ENCODE measurements at places on chromosomes 2 and 18.

GRCh38 chr2:2942225-2942624, 435.4 kb downstream of the EIPR1 start:
- no peak for DNase-seq

GRCh38 chr2:192487636-192488035, 292.9 kb upstream of the TMEFF2 start:
- no peak for DNase-seq

DNA sequence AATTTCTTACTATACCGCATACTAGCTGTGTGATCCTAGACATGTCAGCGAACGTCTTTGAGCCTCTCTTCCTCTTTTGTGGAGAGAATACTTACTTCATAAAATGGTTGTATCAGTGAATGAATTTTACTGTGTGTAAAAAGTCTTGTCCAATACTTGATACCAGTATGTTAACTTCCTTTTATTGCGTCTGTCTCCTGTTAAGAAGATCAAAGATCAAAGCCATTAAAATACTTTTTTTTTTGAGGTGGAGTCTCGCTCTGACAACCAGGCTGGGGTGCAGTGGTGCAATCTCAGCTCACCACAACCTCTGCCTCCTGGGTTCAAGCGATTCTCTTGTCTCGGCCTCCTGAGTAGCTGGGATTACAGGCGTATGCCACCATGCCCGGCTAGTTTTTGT, 33.2 kb downstream of the ERLEC1 start:
- DNase-seq, result no peak

GRCh38 chr2:108941161-108941665, 47.8 kb downstream of the EDAR start:
- no peak for DNase-seq

- DNase-seq, result no peak
Observed at GRCh38 chr2:96391153-96391827, 55.7 kb downstream of the NCAPH start.

DNA sequence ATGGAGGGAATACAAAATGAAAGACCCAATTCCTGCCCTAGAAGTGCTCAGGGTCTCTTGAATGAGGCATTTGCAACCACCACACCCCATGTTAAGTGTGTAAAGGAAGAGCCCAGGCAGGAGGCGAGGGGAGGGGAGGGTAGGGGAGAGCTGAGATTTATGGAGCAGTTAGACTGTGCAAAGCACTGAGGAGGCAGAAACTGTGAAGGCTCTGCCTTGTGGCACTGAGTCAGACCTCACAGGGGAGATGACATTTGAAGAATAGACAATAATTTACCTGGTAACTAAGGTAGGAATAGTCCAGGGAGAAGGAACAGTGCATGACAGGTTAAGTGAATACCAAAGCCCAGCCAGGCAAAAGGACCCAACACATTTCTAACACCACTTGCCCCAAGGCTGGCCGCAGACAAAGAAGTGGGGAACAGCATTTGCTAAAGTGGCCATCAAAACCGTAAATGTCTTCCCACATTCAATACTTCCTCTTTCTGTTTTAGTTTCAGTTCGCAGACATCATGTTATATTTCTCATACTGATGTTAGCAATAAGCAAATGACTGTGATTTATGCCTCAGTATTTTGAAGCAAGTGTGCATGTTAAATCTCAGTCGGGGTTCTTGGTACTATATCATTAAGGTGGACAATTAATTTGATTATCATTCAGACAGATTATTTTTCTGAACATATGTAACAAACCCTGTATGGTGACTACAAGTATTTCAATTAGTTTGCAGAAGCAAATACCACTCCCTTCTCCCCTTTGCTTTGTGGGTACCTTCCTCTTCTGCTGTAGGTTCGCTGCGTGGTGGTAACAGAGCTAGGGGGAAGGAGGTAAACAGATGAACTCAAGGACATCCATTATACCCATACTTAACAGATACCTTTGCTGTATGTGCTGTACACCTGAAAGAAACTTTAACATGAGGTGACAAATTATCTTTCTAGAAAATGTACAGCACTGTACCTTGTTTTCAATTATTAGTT, 27.5 kb downstream of the CDH20 start:
- DNase-seq, result no peak

- no peak for DNase-seq
Observed at GRCh38 chr18:56799756-56800155, 148.6 kb downstream of the WDR7 start.

DNA sequence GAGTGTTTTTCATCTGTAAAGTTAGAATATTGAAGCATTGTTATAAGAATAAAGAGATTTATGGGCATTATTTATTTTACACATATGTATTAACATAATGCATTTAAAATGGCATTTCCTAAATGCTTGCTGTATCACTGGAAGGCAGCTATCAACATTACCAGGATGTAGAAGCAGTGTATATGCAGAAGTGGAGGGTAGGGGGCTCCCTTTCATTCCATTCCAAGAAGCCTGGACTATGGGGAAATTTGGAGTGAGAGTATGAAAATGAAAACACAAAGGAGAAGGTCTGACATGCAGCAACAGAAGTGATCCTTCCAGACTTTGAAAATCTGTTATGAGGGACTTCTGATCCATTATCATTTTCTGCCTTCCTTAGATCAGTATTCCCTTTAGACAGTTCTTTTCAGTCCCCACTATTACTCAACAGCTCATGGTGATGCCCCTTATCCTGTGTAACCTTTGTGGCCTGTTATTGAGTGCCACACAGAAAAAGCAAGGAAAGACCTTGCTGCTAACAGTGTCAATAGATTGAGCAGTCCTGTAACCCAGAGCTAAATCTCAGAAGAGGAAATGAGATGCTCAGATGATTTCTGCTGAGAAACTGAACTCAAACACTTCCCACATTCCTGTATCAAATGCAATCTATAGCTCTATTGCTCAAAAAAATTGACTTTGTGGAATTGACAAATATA, 216.6 kb downstream of the HNMT start:
- DNase-seq, result no peak

- DNase-seq, result peak; percentile 27
Observed at GRCh38 chr2:219521066-219521880, 7.0 kb downstream of the ASIC4 start.

DNA sequence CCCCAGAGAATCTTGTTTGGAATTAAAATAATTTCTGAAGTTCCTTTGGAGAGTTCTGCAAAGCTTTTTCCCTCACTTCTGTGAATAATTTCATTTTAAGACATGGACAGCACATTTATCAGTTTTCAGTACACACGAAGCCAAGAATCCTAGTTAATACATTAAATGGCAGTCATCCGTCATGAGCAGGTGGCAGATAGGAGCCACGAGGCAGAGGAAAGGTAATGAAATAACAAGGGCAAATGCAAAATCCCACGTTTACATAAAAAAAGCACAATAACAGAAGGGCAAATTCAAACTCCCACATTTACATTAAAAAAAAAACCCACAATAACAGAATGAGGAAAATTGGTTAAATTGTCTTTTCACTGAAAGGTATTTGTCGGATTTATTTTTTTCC, 25.9 kb upstream of the SNTG2 start:
- DNase-seq, result no peak

DNA sequence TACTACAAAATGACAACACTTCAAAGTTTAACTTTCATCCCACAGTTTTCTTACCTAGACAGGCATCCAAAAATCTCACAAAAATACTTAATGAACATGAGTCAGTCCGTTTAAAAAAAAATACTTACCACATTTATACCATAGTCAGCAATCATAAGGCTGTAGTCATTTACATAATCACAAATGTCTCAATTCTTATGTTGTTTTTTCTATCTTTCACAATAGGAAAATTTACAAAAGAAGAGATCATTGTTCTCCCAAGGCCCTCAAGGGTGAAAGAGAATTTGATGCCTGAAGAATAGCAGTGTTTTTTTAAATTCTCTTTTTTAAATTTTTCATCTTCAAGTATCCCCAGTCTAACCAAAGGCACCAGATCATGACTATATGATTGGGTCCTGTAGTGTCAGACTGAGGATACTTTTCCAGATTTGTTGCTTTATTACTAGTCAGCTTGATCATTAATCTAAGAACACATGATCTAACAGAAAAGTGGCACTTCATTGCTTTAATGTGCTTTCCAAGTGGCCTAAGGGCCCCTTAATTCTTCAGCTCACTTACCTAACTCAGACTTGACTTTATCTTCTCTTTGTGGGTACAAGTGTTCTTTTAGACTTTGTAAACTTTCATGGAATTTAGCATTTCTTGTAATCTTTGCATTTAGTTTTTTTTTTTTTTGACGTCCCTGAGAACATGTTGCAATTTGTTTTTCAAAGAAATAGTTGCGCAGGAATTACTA, 4.7 kb downstream of the SCYGR5 start:
- DNase-seq, result no peak

DNA sequence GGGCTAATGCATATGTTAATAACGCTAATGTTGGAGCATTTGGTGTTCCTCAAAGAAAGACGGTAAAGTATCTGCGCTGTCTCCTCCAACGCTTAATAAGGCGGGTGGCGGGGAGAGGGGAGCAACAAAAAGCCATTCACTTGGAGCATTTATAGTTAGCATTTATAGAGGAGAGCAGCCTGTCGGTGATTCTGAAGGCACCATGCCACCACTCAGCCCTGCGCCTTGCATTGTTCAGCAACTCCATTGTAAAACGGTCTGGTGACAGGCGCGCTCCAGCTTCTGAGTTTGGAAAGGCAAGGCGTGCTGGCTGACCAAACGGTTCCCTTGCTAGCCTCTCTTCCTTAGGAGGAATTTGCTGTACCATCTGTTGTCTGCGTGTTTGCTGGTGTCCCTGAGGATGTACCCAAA, 83.9 kb downstream of the LYPD1 start:
- DNase-seq, result no peak

- DNase-seq, result no peak
Observed at GRCh38 chr2:13050764-13051163, 334.0 kb downstream of the TRIB2 start.

GRCh38 chr2:223008956-223009355, 43.0 kb upstream of the KCNE4 start:
- DNase-seq, result no peak

GRCh38 chr2:218960309-218961165, 1.1 kb downstream of the CDK5R2 start:
- no peak for DNase-seq

DNA sequence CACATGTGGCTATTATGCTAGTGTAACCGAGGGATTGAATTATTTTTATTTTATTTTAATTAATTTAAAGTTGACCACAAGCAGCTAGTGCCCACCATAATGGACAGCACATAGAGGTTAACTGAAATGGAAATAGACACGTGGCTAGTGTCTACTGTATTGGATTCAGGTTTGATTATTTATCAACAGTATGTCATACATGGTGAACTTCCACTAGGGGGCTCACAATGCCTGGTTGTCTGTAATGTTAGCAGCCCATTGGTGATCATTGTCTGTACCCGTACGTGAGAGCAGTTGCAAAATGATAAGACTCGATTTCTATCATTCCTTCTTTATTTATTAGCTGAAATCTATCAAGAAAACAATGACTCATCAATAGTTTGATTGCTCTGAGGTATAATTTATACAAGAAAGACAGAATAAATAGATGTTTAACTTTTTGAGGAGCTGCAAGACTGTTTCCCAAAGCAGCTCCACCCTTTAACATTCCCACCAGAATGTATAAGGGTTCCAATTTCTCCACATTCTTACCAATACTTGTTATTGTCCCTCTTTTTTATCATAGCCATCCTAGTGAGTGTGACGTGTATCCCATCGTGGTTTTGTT, 76.5 kb downstream of the CYBRD1 start:
- DNase-seq, result no peak

- no peak for DNase-seq
Observed at GRCh38 chr18:13439461-13439860, 220.9 kb downstream of the LDLRAD4 start.

DNA sequence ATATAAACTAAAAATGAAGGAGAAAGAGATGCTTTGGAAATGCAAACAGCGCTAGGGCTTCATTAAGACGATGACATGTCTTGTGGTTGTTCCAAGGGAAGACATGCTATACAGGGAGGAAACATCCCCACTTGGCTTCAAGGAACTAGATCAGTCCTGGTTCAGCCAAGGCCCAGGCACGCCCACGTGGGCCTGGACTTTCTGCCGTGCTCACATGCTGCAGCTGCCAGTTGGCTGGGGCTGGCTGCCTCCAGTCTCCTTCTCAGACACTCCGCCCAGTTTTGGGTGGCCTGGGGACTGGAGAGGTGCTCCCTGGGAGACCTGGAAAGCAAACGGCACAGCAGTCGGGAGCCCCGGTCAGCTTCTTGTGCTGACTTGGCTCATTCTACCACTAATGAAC, 109.6 kb downstream of the GLI2 start:
- DNase-seq, result no peak

DNA sequence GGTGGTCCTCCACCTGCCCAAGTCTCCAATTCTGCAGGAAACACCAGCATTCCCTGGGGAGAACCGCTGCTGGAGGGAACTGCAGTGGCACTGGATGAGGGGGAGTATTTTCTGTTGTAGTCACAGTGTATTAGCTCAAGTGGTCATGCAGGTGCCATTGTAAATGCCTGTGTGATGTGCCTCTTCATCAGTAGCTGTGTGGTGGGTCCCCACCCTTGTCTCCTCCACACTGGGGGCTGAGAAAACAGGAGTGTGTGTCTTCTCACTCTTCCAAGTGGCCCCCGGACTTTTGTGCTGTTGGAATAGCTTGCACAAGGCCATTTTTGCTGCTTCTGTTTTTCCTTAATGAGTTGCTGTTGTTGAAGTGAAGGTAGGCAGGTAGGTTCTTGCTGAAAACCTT, 8.7 kb downstream of the NCK2 start:
- no peak for DNase-seq
